Activated CD4-positive, alpha-beta T cell treated with anti-CD3 and anti-CD28 coated beads, Interleukin-10, Interleukin-2, amounts not matched to agents 100 ng/mL and 50 ng/mL, durations not matched to agents 16 hours and 8 hours (primary cell): ENCODE measurements at places on chromosomes 1 and 21.

- DNase-seq = no peak
Measured at GRCh38 chr1:81228926-81229325, 571.8 kb upstream of the ADGRL2 start.

- DNase-seq = no peak
Measured at GRCh38 chr1:39690794-39691382, 345 bp downstream of the HPCAL4 start.

- no peak for DNase-seq
Measured at GRCh38 chr21:26130249-26130881, 40.2 kb downstream of the APP start.

- DNase-seq = no peak
Measured at GRCh38 chr1:204685236-204686006, at the start of gene LRRN2. Gene LRRN2 (minus strand): TSS chr1:204685738. CDS start chr1:204619992, 65,746 bp downstream.
